ENCODE measurements at places on chromosomes 3 and 15.

- no peak for DNase-seq
These were observed 22.4 kb downstream of the CD86 start for GRCh38 chr3:122077293-122078234.

DNA sequence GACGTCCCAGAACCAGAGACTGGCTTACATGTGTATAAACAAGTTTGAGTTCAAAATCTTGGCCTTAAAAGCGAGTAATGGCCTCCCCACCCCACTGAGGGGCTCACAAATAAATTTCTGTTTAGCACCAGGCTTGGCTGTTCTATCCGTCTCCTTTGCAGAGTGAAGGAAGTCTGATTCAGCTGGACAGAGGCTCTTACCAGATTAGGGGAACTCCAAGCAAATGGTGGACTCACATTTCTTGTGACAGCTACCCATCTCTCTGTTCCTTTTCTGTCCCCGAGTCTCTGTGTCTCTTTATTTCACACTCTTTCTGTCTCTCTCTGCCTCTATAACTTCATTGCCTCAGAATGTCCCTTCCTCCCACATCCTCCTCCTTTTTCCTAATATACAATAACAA lies 62.7 kb downstream of the DGKG start:
- no peak for DNase-seq

DNA sequence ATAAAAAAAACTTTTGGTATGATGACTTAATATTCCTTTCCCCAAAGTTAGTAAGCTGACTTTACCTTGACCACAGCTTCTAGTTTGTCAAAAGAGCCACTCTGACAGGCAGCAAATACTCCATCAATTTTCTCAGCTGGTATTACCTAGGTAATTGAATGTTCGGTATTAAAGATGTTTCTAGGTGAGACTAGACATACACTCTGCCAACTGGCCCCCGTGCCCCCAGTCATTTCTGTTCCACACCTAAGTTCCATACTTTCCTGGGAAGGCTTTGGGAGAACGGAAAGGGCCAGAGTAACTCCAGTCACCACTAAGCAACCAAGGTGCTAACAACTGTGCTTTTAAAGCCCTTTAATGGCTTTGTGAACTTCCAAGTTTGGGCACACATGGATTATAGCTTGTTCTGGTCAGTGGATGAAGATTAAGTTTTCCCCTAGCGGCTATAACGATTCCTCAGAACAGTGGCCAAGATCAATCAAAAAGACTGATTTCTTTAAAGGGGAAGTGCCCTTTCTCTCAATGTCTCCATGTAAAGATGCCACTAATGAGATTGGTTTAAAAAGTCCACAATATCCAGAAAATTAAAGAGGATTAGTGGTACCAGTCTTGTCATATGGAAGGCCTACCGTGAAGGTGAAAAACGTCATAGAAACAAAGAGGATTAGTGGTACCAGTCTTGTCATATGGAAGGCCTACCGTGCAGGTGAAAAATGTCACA lies 7.0 kb downstream of the EIF4A2 start:
- no peak for DNase-seq

GRCh38 chr3:47663630-47664240 lies 85.1 kb upstream of the CSPG5 start:
- no peak for DNase-seq

GRCh38 chr3:151580591-151580990 lies 119.7 kb upstream of the IGSF10 start:
- no peak for DNase-seq

GRCh38 chr3:170155604-170156003 lies 25.9 kb downstream of the PHC3 start:
- DNase-seq: no peak

- DNase-seq: no peak
These were observed 319.6 kb upstream of the IL12A start for GRCh38 chr3:159668990-159669476.

- DNase-seq: no peak
These were observed 78.8 kb upstream of the BOC start for GRCh38 chr3:113132571-113132996.

DNA sequence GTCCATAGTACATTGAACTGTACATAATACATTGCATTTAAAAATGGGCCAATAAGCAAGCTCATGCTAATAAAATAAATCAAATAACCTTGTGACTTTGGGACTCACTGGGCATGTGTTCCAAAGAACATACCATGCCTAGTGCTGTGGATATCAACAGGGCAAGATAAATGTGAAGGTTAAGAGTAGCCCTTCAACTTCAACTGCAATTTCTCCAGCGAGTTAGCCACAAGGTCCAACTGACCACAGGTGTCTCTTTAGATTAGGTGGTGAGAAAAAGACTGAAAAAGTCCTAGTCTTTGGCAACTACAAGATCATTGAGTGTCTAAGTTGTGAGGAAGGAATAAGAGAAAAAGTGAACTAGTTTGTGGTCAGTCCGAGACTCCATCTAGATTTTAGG lies 78.3 kb upstream of the ATP11B start:
- DNase-seq: no peak

GRCh38 chr3:155863072-155863784 lies 7.2 kb upstream of the GMPS start:
- DNase-seq: no peak

DNA sequence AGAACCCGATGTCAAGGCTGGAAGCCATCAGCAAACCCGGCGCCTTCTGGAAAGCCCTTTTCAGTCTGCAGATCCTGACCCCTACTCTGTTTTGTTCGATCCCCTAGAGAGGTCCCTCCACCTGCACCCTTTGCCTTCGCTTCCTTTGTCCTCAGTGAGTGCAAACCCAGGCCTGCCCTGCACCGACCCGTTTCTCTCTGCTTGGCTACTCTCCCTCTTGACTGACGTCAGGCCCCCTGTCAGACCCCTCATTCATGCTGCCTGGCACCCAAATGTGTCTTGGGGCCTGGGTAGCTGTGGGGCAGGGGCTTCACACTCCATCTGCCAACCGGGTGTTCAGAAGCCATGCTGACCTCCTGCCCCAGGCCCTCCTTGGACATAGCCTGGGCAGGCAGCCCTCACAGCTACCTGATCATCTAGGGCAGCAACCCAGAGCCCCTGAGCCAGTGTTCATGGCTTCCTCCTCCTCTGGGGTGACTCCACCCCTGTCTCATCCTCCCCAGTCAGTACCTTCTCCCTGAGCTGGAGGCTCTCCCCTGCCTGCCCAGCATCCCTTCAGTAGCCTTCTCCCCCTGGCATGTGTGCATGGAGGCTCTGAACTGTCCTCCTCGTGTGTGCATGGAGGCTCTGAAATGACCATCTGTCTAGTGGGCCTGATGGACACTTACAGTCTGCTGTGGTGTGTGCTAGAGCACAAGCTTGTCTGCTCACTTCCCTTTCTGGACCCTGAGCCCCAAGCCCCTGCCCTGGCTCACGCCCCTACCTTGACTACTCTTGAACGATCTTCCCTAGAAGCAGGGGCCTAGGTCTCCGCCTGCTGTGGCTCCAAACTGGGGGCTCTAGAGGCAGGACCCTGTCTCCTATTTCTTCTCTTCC lies 69.4 kb downstream of the EXOG start:
- DNase-seq: no peak

- no peak for DNase-seq
These were observed 36.9 kb upstream of the HERC1 start for GRCh38 chr15:63870487-63871209.

GRCh38 chr3:148694116-148694515 lies 3.6 kb upstream of the AGTR1 start:
- no peak for DNase-seq

DNA sequence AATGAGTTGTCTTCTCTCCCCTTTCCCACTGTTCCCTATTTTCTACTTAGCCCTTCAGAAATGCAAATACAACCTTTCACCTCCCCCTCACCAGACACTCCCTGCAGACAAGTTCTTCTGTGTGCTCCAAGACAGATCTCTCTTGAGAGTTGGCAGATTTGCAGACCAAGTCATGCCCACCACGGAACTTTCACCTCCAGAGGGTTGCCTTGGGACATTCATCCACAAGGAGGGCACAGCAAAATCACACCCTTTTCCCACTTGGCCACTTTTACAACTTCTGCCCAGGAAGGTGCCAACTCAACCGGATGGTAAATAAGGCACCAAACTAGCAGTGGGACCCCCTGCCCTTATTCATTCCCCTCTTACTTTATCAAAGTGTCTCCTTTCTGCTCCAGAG lies 53.5 kb downstream of the SLC30A4 start:
- no peak for DNase-seq

GRCh38 chr3:197728487-197728886 lies 8.2 kb downstream of the RUBCN start:
- no peak for DNase-seq

DNA sequence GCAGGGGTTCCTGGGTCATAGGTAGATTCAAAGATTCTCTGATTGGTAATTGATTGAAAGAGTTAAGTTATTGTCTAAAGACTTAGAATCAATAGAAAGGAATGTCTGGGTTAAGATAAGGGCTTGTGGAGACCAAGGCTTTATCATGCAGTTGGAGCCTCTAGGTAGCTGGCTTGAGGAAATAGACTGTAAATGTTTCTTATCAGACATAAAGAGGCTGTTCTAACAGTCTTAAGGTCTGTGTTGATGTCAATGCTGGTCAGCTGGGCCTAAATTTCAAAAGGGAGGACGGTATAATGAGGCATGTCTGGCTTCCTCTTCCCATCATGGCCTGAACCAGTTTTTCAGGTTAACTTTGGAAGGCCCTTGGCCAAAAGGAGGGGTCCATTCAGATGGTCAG lies 48.9 kb downstream of the GASK1A start:
- no peak for DNase-seq

GRCh38 chr3:3145831-3146230 lies 19.1 kb downstream of the TRNT1 start:
- no peak for DNase-seq

DNA sequence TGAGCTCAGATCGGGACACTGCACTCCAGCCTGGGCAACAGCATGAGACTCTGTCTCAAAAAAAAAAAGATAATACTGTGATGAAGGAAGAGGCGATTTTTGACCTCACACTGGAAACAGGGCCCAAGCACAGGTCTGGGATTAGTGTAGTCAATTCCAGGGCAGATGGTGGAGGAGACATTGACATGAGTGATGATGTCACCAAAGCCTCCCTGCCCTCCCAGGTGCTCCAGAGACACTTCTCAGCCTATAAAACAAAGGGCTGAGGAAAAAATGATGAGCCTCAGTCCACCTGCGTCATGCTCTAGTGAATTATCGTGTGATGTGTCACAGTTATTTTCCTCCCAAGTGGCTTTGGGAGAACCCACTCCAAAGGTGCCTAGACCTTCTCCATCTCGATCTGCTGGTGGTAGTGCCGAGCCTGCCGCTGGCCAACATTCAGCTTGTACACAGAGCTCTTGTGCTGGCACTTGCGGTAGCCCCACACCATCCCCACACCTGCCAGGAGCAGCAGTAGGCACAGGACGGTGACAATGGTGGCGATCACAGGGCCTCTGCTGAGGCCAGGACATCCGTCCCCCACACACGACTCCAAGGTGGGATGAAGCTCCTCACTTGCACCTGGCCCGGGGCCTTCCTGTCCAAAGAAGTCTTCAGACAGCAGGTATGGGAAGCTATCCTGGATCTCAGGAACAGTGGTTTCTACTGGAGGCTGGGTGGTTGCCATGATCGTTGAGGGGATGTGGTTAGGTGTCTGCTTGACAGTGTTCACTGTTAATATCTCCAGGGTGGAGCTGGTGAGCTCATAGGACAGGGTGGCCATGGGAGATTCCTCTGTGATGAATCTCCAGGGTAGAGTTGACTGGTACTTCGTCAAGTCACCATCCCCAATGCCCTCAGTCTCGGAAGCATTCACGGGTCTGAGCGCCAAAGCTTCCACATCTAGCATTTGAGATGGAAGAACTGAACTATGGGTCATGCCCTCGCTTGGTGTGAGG lies 38.8 kb downstream of the CRTAP start:
- no peak for DNase-seq

GRCh38 chr3:69743975-69744906 lies 5.0 kb downstream of the MITF start:
- no peak for DNase-seq

- DNase-seq: no peak
These were observed 151.6 kb downstream of the TMCO5A start for GRCh38 chr15:38085931-38086568.

- DNase-seq: peak; percentile 79
These were observed 35.5 kb upstream of the PLCL2 start for GRCh38 chr3:16849229-16849628.

DNA sequence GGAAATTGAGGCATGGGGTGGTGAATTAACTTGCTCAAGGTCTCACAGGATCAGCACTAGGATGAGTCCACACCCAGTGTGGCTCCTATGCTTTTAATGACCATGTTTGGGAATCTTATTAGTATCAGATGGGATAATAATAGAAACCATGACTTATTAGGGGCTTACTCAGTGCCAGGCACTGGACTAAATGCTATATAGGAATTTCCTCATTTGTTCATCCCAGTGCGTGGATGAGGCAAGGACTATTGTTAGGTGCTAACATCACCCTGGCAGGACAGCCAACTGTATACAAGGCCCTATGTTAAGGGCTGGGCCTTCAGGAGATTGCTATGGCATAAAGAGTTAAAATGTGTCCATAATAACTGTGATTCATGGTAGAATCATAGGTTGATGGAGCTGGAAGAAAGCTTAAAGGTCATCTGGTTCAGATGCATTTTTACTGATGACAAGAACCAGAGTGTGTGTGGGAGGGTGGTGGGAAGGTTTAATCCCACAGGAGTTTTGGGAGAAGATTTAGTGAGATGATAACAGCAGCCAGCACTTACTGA lies 4.7 kb upstream of the FEM1B start:
- DNase-seq: no peak

DNA sequence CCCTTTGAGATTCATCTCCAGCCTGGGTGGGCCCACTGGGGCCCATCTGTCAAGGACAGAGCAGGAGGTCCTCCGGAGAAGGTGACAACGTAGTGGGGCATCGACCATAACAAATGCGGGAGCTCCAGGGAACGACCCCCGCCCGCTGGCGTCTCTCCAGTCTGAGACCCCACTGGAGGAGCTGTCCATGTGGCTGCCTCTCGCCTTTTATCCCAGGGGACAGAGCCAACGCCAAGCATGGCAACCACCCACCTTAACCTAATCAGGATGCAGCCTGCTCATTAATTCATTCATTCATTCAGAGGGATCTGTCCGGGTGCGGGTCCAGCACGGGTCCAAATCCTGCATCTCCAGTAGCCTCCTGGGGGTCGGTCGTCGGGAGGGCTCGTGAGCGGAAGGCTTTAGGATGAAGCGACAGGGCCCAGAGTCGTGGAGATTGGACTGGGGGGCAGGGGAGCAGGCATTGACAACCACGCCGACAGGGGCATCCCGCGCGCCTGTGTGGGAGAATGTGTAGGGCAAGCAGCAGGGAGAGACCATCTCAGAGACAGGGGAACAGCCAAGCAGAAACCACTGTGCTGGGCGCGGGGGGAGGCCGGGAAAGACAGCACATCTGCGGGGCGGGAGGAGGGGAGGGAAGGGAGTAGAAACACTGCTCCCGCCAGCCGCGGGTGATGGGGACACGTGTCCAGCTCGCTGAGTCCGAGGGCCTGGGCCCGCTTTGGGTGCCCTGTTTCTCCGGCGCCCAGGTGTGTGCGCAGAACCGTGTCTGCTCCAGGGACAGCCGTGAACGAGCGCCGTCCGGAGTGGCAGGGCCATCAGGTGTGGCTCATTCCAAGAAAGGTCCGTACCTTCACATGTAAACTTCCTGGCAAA lies 1.9 kb downstream of the PIGZ start:
- no peak for DNase-seq

- DNase-seq: no peak
These were observed 75.9 kb downstream of the FLNB start for GRCh38 chr3:58084166-58084565.
